ENCODE measurements at places on chromosomes 12 and 14.

- DNase-seq, result peak; percentile 66
Measured at GRCh38 chr12:63420206-63420644, 248.1 kb downstream of the DPY19L2 start.

DNA sequence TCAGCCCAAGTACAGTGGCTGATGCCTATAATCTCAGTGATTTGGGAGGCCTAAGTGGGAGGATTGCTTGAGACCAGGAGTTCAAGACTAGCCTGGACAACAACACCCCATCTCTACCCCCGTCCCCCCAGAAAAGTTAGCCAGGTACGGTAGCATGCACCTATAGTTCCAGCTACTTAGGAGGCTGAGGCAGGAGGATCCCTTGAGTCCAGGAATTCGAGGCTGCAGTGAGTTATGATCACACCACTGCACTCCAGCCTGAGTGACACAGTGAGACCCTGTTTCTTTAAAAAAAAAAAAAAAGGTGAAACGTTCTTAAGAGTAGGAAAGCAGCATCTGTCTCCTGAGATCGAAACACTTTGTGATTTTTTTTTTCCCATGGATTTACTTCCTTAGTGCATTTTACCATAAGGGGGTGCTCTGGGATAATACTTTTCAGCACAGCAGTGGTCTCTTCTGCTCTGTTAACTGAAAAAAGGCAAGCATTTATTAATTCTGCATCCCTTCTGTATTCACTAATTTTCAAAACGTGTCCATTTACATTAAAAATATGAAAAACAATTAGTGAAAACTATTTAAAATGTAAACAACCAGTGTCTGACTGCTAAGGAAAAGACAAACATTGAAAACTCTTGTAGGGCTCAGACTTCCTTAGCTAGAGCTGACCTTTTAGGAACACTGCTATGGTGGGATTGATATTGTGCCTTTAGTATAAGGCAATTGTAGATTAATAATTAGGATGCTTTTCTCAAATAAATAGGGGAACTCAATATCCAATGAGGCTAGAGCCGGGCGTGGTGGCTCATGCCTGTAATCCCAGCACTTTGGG is 31.2 kb upstream of the USP44 start:
- no peak for DNase-seq

DNA sequence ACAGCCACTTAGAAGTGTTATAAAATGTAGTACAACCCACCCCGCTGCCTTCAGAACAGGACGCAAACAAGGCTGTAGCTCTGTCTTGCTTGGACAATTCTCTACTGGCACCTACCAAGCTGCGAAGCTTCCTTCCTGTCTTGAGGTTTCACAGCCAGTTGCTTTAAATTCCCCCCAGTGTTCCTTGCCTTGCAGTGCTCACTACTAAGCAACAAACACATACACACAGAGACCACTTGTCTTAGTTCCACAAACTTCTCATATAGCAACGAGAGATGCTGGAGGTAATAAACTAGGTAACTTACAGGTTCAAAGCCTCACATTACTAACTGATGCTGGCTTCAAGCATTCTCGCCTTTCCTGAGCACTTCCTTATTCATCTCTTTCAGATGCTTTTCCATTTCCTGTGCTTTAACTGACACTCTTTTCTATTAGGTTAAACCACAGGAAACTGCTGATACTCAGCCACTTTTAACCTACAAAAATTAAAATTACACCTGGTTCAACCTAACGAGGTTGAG is 91.5 kb upstream of the PTGDR start:
- DNase-seq, result peak; percentile 86

- no peak for DNase-seq
Measured at GRCh38 chr14:101495284-101495683, 66.0 kb upstream of the DIO3 start.

- DNase-seq, result no peak
Measured at GRCh38 chr14:54610051-54610977, 43.4 kb downstream of the SAMD4A start.

GRCh38 chr12:32089586-32089985 is 17.1 kb upstream of the BICD1 start:
- DNase-seq, result no peak

DNA sequence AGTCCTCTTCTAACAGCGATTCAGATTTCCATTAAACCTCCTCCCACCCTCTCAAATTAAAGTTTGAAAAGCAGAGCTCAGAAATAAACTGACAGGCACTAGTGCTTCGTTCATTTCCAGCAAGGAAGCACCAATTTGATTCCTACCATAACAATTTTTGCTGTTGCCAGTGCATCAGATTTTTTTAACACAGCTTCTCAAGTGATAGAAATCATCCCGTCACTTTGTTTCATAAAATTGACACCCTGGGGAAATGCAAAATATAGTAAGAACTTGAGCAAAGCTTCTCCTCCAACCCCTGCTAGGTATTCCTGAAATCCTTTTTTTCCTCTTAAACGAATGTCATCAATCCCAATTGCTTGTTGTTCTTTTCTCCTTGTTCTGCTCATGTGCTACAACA is 332.1 kb downstream of the FOXG1 start:
- DNase-seq, result no peak

- no peak for DNase-seq
Measured at GRCh38 chr14:25389948-25390347, 340.0 kb upstream of the STXBP6 start.

GRCh38 chr12:80716696-80717469 is at the start of gene MYF5:
MYF5 (plus strand) TSS chr12:80716912; CDS start chr12:80717064, 152 bp downstream.
- no peak for DNase-seq

- no peak for DNase-seq
Measured at GRCh38 chr12:8662593-8662992, at the start of gene MFAP5. MFAP5 (minus strand) TSS chr12:8662826; CDS start chr12:8662104, 722 bp downstream.

GRCh38 chr14:89417091-89417464 is at the start of gene FOXN3:
FOXN3 (minus strand) TSS chr14:89417233; CDS start chr14:89412476, 4,757 bp downstream.
- peak; percentile 91 for DNase-seq

DNA sequence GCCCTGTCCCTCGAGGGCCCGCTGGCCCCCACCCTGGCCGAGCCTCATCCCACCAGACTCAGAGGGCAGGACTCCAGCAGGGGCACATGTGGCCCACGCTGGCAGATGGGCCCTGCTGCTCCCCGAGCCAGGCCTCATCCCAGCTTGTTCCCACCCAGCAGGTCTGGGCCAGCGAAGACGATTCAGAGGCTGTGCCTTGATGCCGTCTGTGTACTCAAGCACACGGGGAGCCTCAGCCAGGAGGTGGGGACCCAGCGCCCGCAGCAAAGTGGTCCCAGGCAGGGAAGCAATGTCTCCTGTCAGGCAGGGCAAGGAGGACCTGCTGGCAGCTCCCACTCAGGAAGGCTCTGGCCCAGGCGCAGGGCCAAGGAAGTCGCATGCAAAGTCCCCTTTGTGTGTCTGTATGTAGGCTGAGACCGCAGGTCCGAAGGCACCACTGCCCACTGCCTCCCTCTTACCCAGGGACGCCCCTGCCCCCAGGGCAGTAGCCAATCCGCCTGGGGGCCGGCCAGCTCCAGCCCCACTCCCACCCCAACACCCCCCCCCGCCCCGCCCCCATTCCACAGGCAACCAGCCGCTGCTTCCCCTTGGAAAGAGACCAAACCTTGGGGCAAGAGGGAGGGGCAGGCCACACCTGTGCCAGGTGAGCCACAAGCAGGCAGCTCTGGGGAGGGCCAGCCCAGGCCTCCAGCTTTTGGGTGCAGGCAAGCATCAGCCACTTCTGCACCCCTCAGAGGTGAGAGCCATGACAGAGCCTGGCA is 9.4 kb downstream of the DEGS2 start:
- DNase-seq, result no peak

- no peak for DNase-seq
Measured at GRCh38 chr14:32925439-32925838, 13.2 kb upstream of the NPAS3 start.

GRCh38 chr12:67916266-67916970 is 72.8 kb upstream of the IFNG-AS1 start:
- no peak for DNase-seq

- no peak for DNase-seq
Measured at GRCh38 chr14:71168564-71169427, 261.5 kb downstream of the PCNX1 start.

DNA sequence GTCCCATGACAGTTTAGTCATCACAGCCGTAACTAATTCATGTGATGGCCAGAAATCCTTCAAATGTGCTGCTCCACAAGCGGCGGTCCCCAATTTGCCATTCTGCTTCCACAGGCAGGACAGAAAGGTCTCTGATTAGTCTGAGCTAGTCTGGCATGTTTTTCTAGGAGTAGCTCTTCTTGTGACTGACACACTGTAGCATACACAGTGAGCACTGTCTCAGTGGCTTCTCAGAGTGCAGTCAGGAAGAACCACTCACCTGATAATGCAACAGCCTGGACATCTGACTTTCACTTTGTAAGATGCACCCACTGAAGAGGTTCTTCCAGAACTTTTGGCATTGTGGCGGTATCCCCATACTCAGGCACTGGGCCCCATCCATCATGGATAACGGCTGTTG is 1266.2 kb downstream of the TMEM121 start:
- DNase-seq, result no peak

DNA sequence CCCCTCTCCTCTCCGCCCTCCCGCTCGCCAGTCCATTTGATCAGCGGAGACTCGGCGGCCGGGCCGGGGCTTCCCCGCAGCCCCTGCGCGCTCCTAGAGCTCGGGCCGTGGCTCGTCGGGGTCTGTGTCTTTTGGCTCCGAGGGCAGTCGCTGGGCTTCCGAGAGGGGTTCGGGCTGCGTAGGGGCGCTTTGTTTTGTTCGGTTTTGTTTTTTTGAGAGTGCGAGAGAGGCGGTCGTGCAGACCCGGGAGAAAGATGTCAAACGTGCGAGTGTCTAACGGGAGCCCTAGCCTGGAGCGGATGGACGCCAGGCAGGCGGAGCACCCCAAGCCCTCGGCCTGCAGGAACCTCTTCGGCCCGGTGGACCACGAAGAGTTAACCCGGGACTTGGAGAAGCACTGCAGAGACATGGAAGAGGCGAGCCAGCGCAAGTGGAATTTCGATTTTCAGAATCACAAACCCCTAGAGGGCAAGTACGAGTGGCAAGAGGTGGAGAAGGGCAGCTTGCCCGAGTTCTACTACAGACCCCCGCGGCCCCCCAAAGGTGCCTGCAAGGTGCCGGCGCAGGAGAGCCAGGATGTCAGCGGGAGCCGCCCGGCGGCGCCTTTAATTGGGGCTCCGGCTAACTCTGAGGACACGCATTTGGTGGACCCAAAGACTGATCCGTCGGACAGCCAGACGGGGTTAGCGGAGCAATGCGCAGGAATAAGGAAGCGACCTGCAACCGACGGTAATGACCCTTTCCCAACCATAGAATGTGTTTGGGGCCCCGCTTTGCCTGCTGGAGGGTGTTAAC is 615 bp downstream of the CDKN1B start:
- peak; percentile 45 for DNase-seq

DNA sequence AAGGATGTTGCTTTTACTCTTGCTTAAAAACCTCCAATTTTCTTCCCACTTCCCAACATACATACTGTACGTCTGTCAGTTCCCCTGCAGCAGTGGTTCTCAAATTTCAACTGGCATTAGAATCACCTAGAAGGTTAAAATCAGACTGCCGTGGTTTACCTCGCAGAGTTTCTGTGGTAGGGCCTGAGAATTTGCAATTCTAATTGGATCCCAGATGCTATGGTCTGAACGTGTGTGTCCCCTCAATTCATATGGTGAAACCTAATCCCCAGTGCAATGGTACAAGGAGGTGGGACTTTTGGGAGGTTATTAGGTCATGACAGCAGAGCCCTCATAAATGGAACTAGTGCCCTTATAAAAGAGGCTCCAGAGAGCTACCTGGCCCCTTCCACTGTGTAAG is 226.9 kb downstream of the CRADD start:
- DNase-seq, result no peak

GRCh38 chr12:47874316-47874715 is 30.5 kb downstream of the VDR start:
- no peak for DNase-seq

GRCh38 chr12:102421802-102422583 is 58.4 kb downstream of the IGF1 start:
- no peak for DNase-seq

- no peak for DNase-seq
Measured at GRCh38 chr14:64438181-64438841, 27.0 kb upstream of the AKAP5 start.

- DNase-seq, result no peak
Measured at GRCh38 chr12:43436597-43436996, 115.4 kb downstream of the ADAMTS20 start.

DNA sequence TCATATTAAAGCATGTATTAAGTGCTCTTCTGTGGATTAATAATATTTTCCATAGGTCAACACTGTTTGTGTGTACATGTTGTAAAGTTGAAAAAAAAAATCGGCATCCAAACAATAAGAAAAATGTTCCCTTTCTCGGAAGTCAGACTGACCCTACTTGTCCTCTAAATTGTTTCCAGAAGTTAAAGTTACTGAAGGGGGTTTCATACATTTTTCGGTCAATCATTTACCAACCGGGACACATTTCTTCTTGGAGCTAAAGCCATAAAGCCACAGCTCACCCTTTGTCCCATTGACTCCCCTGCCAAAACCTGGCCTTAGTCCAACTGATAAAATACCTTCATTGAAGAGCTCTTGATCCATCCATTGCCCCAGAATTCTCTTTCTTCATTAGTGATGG is 230.0 kb downstream of the ANO2 start:
- DNase-seq, result no peak

DNA sequence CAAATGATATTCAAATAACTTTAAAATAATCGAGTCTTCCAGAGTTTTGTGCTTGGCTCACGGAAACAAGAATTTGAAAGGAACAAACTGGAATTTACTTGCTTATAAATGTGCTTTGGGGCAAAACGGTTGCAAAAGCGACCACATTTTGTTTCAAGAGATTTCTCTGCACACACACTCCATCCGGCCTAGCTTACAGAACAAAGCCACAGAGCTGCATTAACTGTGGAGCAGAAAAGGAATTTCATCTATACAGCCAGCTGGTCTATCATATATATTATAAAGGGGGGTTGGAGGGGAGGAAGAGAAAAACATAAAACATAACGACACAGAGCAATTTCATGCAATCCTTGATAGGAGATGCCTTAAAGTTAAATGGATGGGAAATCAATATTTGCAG is 153.0 kb downstream of the MYRFL start:
- no peak for DNase-seq

- no peak for DNase-seq
Measured at GRCh38 chr12:79420146-79420618, 270.6 kb downstream of the PAWR start.

- no peak for DNase-seq
Measured at GRCh38 chr12:24361877-24362580, 412.6 kb upstream of the SOX5 start.

- no peak for DNase-seq
Measured at GRCh38 chr14:68397371-68397811, 395.5 kb downstream of the ZFP36L1 start.

GRCh38 chr14:71163050-71163841 is 256.0 kb downstream of the PCNX1 start:
- no peak for DNase-seq

DNA sequence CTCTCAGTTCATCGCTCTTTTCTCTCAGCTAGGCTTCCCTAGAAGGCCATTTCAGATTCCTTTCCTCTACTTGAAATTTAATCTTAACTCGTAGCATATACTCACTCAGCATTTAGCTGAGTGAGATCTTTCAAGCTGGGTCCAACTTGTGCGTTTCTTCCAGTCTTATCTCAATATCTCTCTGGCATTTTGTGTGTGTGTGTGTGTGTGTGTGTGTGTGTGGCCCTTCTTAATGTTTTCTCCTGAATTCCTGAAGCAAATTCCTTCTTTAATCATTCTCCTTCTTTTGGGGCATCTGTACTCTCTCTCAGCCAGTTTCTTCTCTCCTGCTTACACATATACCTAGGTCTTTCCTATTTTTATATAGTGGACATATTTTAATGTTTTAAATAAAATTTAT is 129.1 kb downstream of the KITLG start:
- no peak for DNase-seq

Data from DND-41 (cell line).